Activated CD8-positive, alpha-beta memory T cell treated with anti-CD3 and anti-CD28 coated beads, Interleukin-2, amount 10 ng/mL, durations not matched to agents 7 days and 5 days (primary cell): ENCODE measurements at places on chromosomes 4 and X.

GRCh38 chr4:8870647-8871416, 807 bp downstream of the HMX1 start:
- peaks cover 2% of the 10 kb centered on the region for H3K36me3 ChIP-seq
- H3K27me3 ChIP-seq: peaks cover 77% of the 10 kb centered on the region

GRCh38 chr4:16233569-16234177, 7.4 kb upstream of the TAPT1 start:
- H3K4me3 ChIP-seq: no peak overlapping the region
- peaks cover 2% of the 10 kb centered on the region for H3K27me3 ChIP-seq
- no peaks in the 10 kb centered on the region for H3K36me3 ChIP-seq
- peaks cover 14% of the 10 kb centered on the region for H3K4me1 ChIP-seq
- no peak overlapping the region for H3K27ac ChIP-seq

DNA sequence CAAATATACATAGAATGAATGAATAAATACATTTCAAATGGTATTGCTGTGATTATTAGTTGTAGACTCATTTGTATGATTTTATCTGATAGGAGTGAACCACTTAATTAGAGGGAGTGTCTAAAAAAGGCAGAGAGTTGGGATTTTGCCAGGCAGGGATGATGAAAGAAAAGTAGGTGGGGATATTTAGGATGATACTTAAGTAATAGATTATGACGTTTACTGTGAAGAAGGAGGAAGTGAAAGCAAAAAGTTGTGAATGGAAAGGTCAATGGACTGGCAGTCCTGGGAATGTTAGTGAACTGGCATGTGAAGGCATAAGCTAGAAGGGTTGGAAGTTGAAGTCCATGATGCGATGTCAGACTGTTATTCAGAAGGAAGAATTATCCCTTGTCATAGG, 917.1 kb downstream of the RAPGEF2 start:
- no peaks in the 10 kb centered on the region for H3K36me3 ChIP-seq
- no peak overlapping the region for H3K4me3 ChIP-seq
- no peak for DNase-seq
- no peaks in the 10 kb centered on the region for H3K27me3 ChIP-seq
- no peaks in the 10 kb centered on the region for H3K4me1 ChIP-seq

DNA sequence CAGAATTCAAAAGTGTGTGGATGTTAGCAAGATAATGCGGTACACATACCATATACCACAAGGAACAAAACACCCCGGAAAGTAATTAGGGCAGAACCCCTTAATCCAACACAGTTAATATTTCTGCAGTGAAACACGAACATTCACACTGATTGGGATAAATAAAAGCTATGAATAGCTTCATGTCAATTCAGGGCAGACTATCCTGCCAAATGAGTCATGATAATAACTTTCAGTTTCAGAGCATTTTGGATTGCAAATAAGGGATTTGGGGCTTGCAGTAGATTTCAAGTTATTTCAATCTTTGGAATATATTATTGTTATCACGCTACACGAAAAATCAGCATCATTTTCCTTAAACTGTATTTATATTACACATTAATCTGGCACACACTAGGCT, 24.3 kb downstream of the IRF2 start:
- H3K4me3 ChIP-seq: no peak overlapping the region
- peak overlapping the region; percentile 3 for H3K27ac ChIP-seq
- DNase-seq: no peak
- H3K4me1 ChIP-seq: peaks cover 75% of the 10 kb centered on the region
- H3K36me3 ChIP-seq: peaks cover 45% of the 10 kb centered on the region
- H3K27me3 ChIP-seq: no peaks in the 10 kb centered on the region

- no peak for DNase-seq
- H3K36me3 ChIP-seq: no peaks in the 10 kb centered on the region
- H3K4me3 ChIP-seq: no peak overlapping the region
Observed at GRCh38 chr4:113106108-113106507, 56.7 kb downstream of the ANK2 start.

DNA sequence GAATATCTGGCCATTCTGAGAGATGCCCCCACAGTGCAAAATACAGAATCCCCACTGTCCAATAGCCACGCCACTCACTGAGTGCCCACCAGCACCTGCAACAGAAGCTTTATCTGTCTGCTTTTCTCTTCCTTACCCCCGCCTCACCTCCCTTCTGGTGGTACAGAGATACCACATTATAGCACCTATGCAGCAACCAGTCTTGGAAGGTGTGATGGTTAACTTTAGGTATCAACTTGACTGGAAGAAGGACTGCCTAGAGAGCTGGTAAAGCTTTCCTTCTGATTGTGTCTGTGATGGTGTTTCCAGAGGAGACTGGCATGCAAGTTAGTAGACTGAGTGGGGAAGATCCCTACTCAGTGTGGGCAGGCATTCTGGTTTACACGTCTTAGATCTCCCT, 61.8 kb upstream of the TXK start:
- no peaks in the 10 kb centered on the region for H3K4me1 ChIP-seq
- H3K4me3 ChIP-seq: no peak overlapping the region
- no peak for DNase-seq
- H3K36me3 ChIP-seq: no peaks in the 10 kb centered on the region
- no peaks in the 10 kb centered on the region for H3K27me3 ChIP-seq

DNA sequence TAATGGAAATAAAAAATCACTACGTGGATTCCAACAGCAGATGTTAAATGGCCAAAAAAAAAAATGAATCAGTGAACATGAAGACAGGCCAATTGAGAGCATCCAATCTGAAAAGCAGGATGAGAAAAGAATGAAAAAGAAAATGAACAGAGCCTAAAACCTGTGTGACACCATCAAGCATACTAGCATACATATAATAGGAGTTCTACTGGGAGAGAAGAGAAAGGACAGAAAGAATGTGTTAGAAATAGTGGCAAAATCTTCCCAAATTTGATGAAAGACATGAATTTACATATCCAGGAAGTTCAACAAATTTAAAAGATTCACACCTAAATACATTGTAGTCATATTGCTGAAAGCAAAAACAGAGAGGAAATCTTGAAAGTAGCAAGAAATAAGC, 76.4 kb downstream of the CCDC160 start:
- no peaks in the 10 kb centered on the region for H3K36me3 ChIP-seq
- no peak overlapping the region for H3K4me3 ChIP-seq
- H3K27ac ChIP-seq: no peak overlapping the region
- H3K27me3 ChIP-seq: no peaks in the 10 kb centered on the region

- H3K27ac ChIP-seq: no peak overlapping the region
- DNase-seq: no peak
- H3K4me3 ChIP-seq: no peak overlapping the region
- H3K36me3 ChIP-seq: no peaks in the 10 kb centered on the region
Observed at GRCh38 chr4:13700021-13700857, 72.7 kb upstream of the BOD1L1 start.

GRCh38 chr4:121200795-121201472, 36.8 kb upstream of the TNIP3 start:
- H3K4me1 ChIP-seq: peaks cover 58% of the 10 kb centered on the region
- H3K36me3 ChIP-seq: peaks cover 14% of the 10 kb centered on the region
- peak overlapping the region; percentile 60 for H3K4me3 ChIP-seq
- no peaks in the 10 kb centered on the region for H3K27me3 ChIP-seq

GRCh38 chr4:169295822-169296221, 25.1 kb upstream of the SH3RF1 start:
- H3K4me1 ChIP-seq: peaks cover 7% of the 10 kb centered on the region
- no peak overlapping the region for H3K4me3 ChIP-seq
- H3K36me3 ChIP-seq: no peaks in the 10 kb centered on the region
- peaks cover 52% of the 10 kb centered on the region for H3K27me3 ChIP-seq

GRCh38 chr4:151853034-151853433, 92.2 kb upstream of the GATB start:
- DNase-seq: no peak
- H3K27me3 ChIP-seq: peaks cover 3% of the 10 kb centered on the region
- no peak overlapping the region for H3K27ac ChIP-seq

GRCh38 chr4:48939785-48940184, 33.2 kb upstream of the OCIAD2 start:
- no peak overlapping the region for H3K4me3 ChIP-seq
- H3K4me1 ChIP-seq: peaks cover 4% of the 10 kb centered on the region
- DNase-seq: no peak
- H3K36me3 ChIP-seq: no peaks in the 10 kb centered on the region
- H3K27ac ChIP-seq: no peak overlapping the region
- H3K27me3 ChIP-seq: peaks cover 12% of the 10 kb centered on the region

GRCh38 chrX:45669715-45670340, 469.2 kb upstream of the DIPK2B start:
- H3K27ac ChIP-seq: no peak overlapping the region
- H3K4me1 ChIP-seq: no peaks in the 10 kb centered on the region
- no peaks in the 10 kb centered on the region for H3K27me3 ChIP-seq
- no peak overlapping the region for H3K4me3 ChIP-seq
- DNase-seq: no peak

DNA sequence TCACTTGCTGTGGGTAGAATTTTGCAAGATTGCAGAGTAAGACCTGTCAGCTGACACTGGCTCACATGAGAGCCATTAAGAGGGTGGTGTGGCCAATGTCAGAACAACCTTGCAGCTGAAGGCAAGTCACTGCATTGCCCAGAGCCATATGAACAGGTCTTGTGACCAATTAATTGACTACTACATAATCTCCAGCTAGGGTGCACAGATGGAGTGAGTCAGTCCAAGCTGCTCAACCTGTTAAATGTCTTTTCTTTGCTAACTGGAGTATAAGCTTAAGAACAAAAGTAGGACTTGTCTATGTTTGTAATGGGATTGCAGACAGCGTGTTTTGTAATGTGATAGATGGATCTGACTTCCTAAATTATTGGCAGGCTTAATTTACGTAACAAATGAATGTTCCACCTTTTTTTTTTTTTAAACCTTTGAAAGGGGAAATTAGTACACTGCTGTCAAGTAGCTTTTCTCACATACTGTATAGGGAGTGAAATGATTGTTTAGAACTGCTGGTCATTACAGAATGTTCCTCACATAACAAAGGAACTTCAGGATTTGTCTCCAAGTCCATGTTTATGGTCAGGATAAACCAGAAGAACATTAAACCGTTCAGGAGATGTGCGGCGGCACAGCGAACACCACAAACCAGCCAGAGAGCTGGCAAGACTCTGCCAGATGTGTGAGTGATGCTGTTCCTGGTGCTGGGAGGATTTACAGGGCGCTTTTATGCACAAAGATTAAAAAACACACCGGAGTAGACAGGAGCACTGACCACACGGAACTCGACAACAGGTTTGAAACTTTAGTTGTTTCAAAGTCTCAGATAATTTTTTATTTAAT, 37.0 kb downstream of the FNIP2 start:
- peaks cover 33% of the 10 kb centered on the region for H3K4me1 ChIP-seq
- peaks cover 1% of the 10 kb centered on the region for H3K36me3 ChIP-seq
- no peak overlapping the region for H3K4me3 ChIP-seq

GRCh38 chrX:85379174-85379907, at the start of gene POF1B:
POF1B (minus strand) TSS chrX:85379665; CDS start chrX:85379454, 211 bp downstream.
- no peaks in the 10 kb centered on the region for H3K36me3 ChIP-seq
- no peaks in the 10 kb centered on the region for H3K27me3 ChIP-seq
- H3K27ac ChIP-seq: no peak within 1 kb of the TSS
- DNase-seq: no peak

DNA sequence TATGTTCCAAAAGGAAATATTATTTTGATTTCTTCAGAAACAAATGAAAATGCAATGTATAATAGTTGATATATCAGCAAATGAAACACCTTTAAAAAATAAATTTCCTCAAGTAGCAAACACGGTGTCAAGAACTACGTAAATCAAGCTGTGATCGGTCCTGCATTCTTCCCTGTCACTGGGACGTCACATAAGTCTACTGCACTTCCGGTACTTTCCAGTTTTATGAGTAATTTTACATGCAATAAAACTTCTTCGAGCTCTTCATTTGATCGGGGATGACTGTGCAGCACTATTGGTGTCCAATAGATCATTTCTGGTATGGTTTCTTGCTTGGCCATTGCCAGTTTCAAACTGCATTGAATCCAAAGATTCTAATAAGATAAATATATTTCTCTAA, 114.0 kb upstream of the VEGFC start:
- no peak for DNase-seq
- H3K27me3 ChIP-seq: peaks cover 5% of the 10 kb centered on the region
- H3K4me1 ChIP-seq: peaks cover 11% of the 10 kb centered on the region
- no peak overlapping the region for H3K27ac ChIP-seq
- no peak overlapping the region for H3K4me3 ChIP-seq

- H3K27me3 ChIP-seq: no peaks in the 10 kb centered on the region
- no peak overlapping the region for H3K27ac ChIP-seq
- H3K4me1 ChIP-seq: peaks cover 2% of the 10 kb centered on the region
- no peak overlapping the region for H3K4me3 ChIP-seq
Observed at GRCh38 chr4:52850406-52851124, 11.6 kb upstream of the RASL11B start.

GRCh38 chrX:5771441-5771840, 457.2 kb downstream of the NLGN4X start:
- H3K27ac ChIP-seq: no peak overlapping the region
- no peak for DNase-seq
- no peaks in the 10 kb centered on the region for H3K27me3 ChIP-seq
- H3K4me3 ChIP-seq: no peak overlapping the region
- no peaks in the 10 kb centered on the region for H3K36me3 ChIP-seq
- H3K4me1 ChIP-seq: no peaks in the 10 kb centered on the region

DNA sequence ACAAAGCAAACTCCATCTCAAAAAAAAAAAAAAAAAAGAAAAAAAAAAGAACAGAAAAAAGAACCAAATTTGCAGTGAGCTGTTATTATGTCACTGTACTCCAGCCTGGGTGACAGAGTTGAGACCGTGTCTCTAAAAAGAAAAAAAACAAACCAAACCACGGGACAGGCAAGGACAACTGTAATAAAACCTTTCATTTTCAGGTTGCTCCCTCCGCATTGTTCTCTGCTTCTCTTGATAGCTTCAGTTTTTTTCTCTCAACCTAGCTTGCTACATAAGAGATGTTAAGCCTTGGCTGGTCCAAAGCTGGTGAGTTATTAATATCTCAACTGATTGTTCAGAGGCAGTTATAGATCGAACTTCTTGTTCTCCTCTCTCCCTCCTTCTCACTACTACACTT, 23.1 kb upstream of the ELF2 start:
- H3K27ac ChIP-seq: no peak overlapping the region
- no peaks in the 10 kb centered on the region for H3K4me1 ChIP-seq
- H3K36me3 ChIP-seq: no peaks in the 10 kb centered on the region
- no peak overlapping the region for H3K4me3 ChIP-seq
- DNase-seq: no peak

DNA sequence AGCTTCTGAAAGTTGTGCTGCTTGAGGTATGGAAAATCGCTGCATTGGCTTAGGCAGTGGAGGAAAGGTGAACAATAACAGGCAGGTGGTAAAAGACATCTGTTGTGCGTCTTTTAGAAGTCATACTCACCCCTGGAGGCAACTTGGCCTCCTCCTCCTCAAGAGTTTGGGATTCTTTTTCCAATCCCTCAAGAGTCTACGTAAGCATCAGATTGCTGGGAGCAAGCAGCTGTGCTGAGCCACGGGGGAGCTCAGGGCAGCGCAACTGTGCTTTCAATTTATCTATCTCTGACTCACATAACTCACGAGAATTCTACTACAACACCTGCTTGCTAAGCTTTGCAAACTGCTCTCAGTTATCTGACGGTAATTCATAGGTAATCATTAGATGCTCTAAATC, 6.4 kb upstream of the RBMX2 start:
- DNase-seq: no peak
- no peaks in the 10 kb centered on the region for H3K36me3 ChIP-seq
- H3K4me1 ChIP-seq: no peaks in the 10 kb centered on the region
- H3K4me3 ChIP-seq: no peak overlapping the region
- H3K27me3 ChIP-seq: peaks cover 22% of the 10 kb centered on the region

- no peak for DNase-seq
- H3K27me3 ChIP-seq: no peaks in the 10 kb centered on the region
- no peak overlapping the region for H3K4me3 ChIP-seq
- peaks cover 13% of the 10 kb centered on the region for H3K36me3 ChIP-seq
Observed at GRCh38 chr4:1295405-1296055, 5.8 kb downstream of the MAEA start.
